T47D (cell line): ENCODE measurements at places on chromosomes 6 and 20.
A peak's percentile ranks its signal among the peaks of the same experiment; 100 is the strongest.

DNA sequence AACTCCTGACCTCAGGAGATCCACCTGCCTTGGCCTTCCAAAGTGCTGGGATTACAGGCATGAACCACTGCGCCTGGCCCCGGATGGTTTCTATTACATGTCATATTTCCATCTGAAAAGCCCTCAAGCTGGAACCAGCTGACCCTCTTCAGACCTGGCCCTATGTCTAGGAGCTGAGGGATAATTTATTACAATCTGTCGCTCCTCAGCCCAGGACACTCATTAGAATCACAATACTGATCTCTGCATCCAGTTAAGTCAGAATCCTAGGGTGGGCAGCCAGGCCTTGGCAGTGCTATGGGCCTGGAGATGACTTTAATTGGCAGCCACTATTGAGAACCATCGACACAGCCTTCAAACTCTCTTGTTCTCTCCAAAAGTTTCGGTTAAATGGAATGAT is 162.6 kb upstream of the SNX9 start:
- no peak for DNase-seq

DNA sequence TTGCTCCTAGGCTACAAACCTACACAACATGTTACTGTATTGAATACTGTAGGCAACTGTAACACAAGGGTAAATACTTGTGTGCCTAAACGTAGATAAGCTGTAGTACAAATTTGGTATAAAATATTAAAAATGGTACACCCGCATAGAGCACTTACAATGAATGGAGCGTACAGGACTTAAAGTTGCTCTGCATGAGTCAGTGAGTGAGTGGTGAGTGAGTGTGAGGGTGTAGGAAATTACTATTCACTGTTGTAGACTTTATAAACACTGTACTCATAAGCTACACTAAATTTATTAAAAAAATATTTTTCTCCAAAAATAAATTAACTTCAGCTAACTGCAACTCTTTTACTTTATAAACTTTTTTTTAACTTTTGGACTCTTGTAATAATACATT is 391.6 kb downstream of the ADGRB3 start:
- DNase-seq = no peak

GRCh38 chr6:149093643-149094042 is 223.9 kb upstream of the TAB2 start:
- DNase-seq = no peak

DNA sequence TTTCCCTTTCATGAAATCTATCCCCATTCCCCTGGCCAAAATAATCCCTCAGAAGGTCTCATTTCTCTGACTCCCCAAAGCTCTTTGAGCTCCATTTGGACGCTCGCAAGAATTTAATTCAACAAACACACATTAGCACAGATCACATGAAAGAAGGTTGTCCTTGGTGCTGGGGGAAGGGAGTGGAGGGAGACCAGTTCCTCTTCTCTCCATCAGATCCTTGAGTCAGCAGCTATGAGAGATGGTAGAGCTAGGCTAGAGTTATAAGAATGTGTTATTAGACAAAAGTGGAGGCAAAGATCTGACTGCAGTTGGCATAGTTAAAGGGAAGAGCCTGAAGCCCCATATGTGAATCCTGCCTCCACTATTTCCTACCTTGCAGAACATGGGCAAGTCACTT is 184.2 kb upstream of the CDYL start:
- no peak for DNase-seq

GRCh38 chr6:32252331-32253009 is 28.6 kb upstream of the NOTCH4 start:
- DNase-seq = no peak

DNA sequence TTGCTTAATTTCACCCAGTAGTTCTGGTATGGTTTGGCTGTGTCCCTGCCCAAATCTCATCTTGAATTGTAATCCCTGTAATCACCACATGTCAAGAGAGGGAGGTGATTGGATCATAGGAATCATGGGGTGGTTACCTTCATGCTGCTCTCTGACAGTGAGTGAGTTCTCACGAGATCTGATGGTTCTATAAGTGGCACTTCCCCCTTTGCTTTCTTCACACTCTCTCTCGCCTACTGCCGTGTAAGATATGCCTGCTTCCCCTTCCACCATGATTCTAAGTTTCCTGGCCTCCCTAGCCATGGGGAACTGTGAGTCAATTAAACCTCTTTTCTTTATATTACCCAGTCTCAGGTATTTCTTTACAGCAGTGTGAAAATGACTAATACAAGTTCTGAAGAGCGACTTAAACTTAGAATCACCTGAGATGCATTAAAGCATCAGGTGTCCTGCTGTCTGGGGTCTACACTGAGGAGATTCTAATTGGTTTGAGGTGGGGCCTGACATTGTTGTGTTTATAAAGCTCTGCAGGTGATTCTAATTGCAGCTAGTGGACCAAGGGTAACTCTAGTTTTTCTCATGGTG is 82.1 kb upstream of the DTNBP1 start:
- DNase-seq = no peak

GRCh38 chr6:167708501-167709094 is 118.1 kb upstream of the AFDN start:
- DNase-seq = no peak

DNA sequence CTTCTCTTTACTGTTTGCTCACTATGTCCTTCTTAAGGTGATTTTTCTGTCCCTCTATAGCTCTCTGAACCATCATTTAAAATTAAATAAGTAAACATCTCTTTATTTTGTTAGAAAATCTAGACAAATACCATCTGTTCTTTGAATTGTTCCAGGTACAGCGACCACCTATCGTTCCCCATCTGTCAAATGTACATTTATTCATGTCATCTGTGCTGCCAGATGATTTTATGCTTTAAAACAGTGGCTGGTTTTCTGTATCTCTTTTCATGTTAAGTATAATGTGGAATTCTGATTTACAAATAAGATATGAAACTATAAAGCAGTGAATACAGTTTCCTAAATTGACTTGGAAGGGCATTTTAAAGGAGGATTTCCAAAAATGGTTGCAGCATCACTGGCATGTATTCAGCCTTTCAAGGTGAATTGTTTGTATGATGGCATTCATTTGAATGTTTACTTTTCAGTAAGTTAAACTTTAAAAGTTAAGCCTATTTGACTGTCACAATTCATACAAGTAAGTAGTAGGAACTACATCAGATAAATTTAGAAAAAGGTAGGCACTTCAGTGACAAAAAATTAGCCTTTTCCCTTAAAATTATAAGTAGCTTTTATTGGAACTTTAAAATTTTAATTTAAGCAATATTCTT is 92.6 kb upstream of the CLVS2 start:
- DNase-seq = no peak

DNA sequence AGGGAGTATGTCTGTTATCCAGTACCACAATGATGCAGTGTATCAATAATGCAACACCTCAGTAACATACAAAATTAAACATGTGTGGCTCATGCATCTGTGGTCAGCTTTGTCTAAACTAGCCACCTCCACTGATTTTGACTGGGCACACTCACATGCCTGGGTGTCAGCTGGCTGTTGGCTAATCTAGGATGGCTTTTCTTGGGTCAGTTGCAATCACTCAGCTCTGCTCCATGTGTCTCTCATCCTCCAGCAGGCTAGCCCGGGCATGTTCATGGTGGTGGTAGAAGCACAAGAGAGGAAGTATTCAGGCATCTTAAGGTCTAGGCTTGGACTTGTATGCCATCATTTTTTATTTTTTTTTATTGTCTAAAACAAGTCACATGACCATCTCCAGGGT is 59.3 kb upstream of the JAG1 start:
- no peak for DNase-seq

DNA sequence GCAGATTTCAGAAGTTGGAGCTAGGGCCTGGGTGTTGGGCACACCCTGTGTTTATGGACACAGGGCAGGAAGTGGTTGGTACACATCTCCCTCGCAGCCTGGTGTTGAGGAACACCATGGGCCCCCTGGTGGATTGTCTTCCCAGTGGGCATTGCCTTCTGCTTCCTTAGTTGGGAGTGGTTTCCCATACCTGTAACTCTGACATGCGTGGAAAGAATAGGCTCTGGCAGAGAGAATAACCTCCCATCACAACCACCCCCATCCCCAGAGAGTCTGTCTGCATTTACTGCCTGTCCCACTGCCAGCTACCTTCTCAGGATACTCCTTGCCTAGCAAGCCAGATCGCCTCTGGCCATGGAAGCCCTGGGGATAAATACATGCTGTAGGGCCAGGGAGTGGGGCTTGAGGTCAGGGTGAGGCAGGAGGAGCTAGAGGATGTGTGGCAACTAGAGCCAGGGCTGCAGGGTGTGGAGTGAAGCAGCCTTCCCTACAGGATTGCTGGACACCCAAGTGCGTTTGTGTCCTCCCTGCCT is 14.7 kb downstream of the LRRC73 start:
- peak; percentile 62 for DNase-seq

GRCh38 chr6:34381081-34381480 is 11.4 kb downstream of the NUDT3 start:
- no peak for DNase-seq

GRCh38 chr6:56692523-56693245 is 50.0 kb upstream of the DST start:
- DNase-seq = no peak

DNA sequence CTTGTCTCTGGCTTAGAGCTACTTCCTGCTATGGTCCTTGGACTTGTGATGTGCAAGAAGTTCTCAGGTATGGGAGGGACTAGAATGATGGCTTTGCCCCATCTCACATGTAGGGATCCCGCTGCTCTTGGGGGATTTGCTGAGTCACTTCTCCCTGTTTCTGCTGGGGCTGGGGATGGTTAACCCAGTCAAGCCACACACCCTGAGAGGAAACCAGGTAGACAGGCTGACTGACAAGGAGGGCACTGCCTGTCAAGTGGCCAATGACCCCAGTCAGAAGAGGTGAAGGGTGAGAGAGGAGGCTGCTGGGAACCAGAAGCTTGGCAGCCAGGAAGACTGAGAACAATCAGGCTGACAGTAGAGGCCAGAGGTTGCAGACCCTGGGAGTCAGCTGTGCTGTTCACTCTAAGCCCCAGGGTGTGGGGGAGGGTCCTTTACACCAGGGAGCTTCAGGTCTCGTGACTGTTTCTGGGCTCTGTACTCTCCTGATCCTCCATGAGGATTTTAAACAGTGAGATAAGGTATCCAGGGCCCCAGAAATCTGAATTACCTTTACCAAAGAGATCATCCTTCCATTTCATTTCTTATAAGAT is 34.6 kb downstream of the HLA-F start:
- DNase-seq = no peak

DNA sequence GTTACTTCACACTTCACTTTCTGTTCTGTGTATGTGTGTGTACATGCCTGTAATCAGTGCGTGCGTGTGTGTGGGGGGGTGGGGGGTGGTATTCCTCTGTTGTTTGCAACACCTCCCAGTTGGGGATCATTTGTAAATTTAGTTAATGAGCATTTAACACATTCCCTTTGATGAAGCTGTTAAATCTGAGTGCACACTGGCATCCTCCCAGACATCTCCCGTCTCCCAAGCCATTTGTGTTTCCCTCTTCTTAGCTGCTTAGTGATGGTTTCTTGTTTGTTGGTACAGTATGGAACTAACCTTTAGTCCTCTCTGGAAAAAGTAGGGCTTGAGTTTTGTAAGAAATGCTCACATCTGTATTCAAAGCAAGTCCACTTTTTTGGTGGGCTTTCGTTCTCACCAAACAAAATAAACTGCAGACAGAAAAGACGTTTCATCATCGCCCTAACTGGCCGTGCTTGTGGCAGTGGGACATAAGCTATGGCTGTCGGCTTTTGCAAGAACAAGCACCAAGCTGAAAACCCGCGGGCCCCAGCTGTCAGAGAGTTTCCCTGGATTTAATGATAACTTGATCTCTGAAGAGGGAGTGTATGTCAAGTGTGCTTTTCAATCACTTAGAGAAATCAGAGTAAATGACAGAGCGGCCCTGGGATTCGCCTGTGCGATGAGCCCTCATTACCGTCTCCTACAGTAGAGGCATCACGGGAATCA is 54.9 kb upstream of the SASH1 start:
- no peak for DNase-seq

DNA sequence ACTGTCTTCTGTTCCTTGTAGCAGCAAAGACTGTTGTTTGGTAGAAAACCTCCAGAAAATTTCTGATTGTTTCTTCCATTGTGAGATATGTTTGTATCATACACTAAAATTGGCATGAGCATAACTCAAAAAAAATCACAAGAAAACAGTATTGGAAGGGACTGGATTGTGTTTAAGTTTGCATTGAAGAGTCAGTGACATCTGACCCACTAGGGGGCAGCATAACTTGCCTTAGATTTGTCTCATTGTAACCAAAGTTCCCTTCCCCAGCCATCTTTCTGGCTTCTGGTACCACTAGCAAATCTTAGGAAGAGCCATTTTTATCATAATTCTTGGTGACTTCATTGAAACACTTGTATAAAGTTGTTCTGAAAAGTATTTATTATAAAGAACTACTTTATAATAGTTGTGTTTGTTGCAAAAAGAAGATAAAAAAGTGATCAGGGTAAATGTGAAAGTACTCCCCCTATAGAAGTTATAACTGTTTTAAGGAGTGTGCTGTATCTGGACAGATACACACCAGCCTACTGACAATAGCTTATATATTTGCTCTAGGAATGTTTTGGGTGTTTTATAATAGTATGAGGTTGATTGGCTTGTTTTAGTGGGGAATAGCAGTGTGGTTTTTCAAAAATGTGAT is 7.7 kb downstream of the CSTF1 start:
- peak; percentile 81 for DNase-seq

DNA sequence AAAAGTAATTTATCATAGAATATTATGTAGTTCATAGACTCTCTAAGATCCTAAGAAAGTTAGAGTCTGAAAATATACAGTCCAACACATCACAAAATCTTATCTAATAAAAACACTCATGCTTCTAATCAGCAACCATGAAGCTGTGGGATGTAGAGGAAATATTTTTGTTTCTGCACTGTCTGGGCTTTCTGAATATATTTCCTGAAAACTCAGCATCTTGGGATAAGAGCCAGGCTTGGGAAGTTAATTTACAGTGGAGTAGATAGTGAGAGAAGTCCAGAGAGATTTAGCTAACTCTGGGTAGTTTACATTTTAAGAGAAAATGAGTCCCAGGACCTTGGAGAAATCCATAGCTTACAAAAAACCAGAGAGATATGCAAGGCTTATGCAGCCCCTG is 150.4 kb upstream of the BMP5 start:
- no peak for DNase-seq

- DNase-seq = no peak
These were observed 4.2 kb upstream of the GPR31 start for GRCh38 chr6:167161851-167162467.

DNA sequence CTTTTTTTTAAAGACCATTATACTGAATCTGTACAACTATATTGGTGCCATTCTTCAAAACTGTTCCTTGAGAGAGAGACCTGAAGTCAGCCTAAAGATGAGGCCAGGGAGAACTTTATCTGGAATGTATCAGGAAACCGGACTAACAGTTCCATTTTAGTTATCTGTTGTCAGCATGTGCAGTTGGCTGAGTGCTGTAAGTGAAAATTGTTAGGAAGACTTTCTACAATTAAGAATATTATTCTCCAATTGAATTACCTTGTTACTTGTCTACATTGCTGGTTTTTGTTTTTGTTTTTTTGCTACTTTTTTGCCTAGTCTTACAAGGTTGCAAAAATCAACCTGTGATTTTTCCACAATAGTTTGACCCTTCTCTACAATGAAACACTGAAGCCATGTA is 7.5 kb downstream of the CEP57L1 start:
- no peak for DNase-seq
